ENCODE measurements at places on chromosomes 3 and 15.

- no peak for DNase-seq
Observed at GRCh38 chr3:13202744-13203397, 129.6 kb upstream of the IQSEC1 start.

DNA sequence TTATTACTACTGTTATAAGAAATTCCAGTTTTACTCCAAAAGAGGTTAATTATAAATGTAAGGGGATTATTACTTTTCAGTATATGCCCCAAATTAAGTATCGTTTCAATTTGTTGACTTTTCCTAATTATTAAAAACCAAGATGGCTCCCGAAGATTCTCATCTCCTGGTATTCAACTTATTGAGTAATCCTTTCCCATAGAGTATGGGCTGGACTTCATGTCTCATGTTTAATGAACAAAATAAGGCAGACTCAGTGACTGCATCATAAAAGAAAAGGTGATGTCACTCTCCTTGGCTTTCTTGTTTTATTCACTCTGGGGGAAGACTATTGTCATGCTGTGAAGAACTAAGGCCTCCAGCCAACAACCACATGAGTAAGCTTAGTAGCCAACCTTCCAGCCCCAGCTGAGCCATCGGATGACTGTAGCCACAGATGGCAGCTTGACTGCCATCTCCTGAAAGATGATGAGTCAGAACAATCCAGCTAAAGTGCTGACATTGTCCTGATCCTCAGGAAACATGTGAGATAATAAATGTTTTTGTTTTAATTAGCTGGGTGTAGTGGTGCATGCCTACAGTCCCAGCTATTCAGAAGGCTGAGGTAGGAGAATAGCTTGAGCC is 17.3 kb downstream of the IGF2BP2 start:
- DNase-seq: no peak

DNA sequence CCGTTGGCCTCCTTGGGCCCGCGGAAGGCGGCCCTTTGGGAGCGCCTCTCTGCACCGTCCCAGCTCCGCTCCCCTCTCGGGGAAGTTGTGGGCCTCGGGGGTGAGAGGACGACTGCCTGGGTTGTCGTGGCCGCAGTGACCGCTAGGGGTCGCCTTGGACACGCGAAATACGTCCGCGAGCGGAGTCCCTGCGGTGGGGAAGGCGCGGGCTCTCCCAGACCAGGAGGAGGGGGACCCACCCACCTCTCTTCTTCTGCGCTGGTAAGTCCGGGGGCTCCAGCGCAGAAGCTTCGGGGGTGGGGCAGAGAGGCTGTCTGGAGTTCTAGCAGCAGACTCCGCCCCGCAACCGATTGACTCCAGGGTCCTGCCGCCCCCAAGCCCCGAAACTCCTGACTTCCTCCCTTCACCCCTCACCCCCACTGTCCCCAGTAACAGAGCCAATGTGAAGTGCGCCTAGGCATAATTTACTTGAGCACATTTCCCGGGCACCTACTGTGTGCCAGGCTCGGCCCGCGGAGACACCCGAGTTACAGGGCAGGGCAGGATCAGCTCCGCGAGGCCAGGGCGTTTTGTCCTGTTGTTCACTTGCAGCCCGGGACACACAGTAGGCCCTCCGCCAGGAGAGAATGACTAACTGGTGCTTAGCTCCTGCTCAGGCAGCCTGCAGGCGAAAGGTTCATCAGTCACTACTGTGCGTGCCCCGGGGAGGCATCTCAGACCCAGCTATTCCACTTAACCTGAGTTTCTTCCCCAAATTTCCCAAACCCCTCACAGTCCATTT is 32.8 kb downstream of the DNASE1L3 start:
- DNase-seq: peak; percentile 90

DNA sequence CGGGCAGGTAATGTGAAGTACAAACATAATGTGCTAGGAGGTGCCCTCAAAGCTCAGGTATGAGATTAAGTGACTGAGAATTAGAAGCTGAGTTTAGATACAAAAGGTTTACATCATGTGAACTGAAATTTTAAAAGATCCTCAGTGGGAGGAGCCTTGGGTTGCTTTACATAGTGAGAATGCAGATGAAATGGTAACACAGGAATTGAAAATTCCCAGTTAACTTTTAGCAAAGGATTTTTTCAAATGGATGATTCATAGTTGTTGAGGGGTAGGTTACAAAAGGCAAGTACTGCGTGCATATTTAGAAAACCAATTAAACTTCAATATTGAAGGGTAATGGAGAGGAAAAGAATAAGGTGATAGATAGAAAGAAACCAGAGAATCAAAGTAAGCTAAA is 157.3 kb downstream of the PLCH1 start:
- no peak for DNase-seq

DNA sequence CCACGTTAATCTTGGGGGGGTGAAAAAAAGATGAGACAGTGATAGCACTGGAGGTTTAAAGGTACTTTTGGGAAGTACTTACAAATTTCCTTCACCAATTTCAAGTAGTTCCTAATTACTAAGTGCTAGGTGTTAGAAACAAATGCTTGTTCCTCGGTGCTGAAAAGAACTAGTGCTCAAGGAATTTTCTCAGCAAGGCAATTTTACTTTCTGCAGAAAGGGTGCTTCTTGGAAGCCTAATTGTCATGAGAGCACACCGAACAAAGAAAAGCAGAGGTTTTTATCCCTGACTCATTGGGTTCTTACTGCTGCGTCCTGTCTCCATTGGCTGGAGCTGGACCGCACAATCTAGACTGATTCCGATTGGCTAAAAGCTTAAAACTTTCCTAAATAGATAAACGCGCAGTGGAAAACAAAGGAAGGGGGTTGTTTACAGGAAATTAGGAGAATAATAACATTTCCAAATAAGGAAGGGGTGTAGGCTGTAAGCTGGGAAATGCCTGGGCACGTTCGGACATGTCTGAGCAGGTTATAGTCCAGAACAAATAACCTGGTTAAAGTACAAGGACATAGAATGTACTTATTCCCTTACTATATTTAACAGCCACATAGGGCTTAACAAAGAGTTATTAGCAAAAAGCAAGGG is 49.6 kb downstream of the CHD2 start:
- no peak for DNase-seq

GRCh38 chr15:60720493-60721256 is 241.7 kb upstream of the ICE2 start:
- DNase-seq: peak; percentile 86

DNA sequence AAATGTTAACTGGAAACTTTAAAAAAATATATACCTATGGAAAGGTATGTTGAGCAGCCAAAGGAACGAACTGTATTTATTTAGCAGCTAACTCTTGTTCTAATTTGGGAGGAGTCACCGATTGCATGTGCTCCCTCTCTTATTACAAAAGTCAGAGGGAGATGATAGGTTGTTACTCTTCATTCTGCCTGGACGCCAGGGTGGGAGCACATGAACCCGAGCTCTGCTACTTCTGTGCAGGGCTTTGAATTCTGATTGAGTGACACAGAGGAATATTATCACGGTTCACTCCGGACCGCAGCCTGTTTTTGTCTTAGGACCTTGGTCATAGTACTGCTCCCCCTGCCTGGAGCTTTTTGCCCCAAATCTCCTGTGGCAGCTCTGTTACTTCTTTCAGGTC is 36.9 kb upstream of the LRIG1 start:
- DNase-seq: no peak

GRCh38 chr3:130825762-130826299 is 68.1 kb upstream of the ATP2C1 start:
- no peak for DNase-seq

- no peak for DNase-seq
Observed at GRCh38 chr3:104717828-104718196, 648.9 kb upstream of the ALCAM start.

DNA sequence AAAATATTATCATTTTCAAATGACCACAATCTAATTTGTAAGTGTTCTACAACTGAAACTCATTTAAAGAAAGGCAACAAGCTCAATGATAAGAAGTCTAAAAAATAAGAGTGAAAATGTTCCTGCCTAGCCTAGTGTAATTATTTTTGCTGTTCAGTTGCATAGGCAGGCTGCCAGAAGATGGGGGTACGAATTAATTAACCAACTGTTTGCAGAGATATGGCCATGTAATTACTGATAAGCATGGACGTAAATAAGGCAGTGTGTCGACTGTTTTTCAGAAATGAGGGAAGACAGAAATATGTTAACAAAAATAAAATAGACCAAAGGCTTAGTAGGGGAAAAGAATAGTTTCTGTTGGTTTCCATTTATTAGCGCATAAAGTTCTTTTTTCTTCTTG is 24.7 kb upstream of the SCAANT1 start:
- DNase-seq: no peak

- no peak for DNase-seq
Observed at GRCh38 chr15:48871542-48871941, 6.4 kb upstream of the EID1 start.

GRCh38 chr3:103992469-103992868 is 1374.2 kb upstream of the ALCAM start:
- DNase-seq: no peak

GRCh38 chr3:72897758-72898007 is 9.8 kb downstream of the GXYLT2 start:
- DNase-seq: no peak

GRCh38 chr15:55168350-55168974 is 28.3 kb downstream of the RSL24D1 start:
- DNase-seq: peak; percentile 61

DNA sequence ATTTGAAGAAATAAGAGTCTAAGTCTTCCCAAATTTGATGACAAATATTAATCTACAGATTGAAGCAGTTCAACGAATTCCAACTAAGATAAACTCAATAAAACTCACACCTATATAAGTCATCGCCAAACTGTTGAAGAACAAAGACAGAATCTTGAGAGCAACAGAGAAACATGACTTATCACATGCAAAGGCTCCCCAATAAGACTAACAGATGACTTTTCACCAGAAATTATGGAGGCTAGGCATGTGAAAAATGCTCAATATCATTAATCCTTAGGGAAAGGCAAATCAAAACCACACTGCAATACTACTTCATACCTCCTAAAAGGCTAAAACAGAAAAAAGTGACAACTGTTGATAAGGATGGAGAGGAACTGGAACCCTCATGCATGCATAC is 517.6 kb upstream of the SUCLG2 start:
- no peak for DNase-seq

Data from activated CD4-positive, alpha-beta T cell treated with anti-CD3 and anti-CD28 coated beads, Interleukin-2, Interleukin-4, amounts not matched to agents 100 ng/mL and 50 ng/mL, durations not matched to agents 16 hours and 8 hours (primary cell).